ENCODE measurements at places on chromosomes 13 and 19.

GRCh38 chr19:42326969-42327368 lies 1.5 kb downstream of the MEGF8 start:
- DNase-seq, result no peak

- DNase-seq, result no peak
These were observed 58.6 kb downstream of the GADD45B start for GRCh38 chr19:2534423-2535013.

GRCh38 chr19:39935364-39935661 lies 879 bp upstream of the FCGBP start:
- DNase-seq, result no peak

- no peak for DNase-seq
These were observed 57.4 kb upstream of the FLT1 start for GRCh38 chr13:28552288-28552687.

GRCh38 chr19:647566-648284 lies 8.0 kb downstream of the FGF22 start:
- no peak for DNase-seq

DNA sequence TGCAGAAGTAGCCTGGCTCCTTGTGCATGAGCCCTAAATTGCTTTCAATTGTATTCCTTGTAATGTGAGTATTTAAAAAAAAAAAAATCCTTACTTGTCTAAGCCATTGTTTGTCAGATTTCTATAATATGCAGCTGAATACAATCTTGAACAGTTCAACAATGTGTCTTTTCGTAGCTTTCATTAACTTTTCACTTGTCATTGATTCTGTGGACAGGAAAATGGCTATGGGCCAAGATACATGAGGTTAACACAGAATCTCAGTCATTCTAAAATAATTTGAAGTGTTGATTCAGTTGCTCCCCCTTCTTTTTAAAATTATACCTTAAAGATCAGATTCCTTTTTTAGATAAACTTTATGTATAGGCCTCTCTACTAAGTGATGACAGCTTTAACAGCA lies 395.8 kb upstream of the KLF12 start:
- no peak for DNase-seq

- no peak for DNase-seq
These were observed 68.2 kb downstream of the OXGR1 start for GRCh38 chr13:96925916-96926628.

DNA sequence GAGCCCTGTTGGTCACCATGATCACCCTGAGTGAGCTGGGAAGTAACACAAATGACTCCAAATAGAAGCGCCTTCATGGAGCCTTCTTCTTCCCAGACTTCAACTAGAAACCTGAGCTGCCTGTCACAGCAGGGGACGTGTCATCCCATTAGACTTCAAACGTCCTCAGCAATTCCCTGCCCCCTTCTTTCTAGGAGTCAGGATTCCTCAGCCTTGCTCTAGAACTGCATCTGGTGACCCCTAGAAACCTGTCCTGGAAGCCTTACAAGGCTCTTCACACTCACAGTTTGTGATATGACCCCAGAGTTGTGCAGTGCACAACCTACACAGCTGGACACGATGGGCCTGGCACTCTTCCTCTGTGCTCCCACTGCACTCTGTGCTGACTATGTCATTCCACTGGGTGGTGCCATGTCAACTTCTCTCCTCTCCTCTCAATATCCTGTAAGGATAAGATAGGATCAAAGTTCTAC lies 23.6 kb upstream of the TTYH1 start:
- no peak for DNase-seq

DNA sequence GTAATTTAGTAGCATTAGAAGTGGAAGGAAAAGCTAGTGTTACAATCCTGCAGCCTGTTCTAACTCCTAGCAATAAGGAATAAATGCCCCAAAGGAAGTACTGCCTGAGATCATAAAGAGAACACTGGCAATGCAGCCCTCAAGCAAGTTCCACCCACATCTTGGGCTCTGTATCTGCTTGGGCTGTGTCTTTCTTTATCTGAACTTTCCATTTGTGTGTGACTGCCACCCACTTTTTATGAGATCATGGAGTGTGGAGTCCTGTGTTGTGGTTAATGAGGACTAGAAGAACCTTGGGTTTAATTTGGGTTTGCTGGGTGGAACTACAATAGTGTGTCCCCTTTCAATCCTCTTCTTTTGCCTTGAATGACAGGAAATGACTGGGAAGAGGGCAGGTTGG lies 38.2 kb downstream of the RFXAP start:
- DNase-seq, result no peak

- no peak for DNase-seq
These were observed 1.3 kb downstream of the SELENOV start for GRCh38 chr19:39516270-39516669.

DNA sequence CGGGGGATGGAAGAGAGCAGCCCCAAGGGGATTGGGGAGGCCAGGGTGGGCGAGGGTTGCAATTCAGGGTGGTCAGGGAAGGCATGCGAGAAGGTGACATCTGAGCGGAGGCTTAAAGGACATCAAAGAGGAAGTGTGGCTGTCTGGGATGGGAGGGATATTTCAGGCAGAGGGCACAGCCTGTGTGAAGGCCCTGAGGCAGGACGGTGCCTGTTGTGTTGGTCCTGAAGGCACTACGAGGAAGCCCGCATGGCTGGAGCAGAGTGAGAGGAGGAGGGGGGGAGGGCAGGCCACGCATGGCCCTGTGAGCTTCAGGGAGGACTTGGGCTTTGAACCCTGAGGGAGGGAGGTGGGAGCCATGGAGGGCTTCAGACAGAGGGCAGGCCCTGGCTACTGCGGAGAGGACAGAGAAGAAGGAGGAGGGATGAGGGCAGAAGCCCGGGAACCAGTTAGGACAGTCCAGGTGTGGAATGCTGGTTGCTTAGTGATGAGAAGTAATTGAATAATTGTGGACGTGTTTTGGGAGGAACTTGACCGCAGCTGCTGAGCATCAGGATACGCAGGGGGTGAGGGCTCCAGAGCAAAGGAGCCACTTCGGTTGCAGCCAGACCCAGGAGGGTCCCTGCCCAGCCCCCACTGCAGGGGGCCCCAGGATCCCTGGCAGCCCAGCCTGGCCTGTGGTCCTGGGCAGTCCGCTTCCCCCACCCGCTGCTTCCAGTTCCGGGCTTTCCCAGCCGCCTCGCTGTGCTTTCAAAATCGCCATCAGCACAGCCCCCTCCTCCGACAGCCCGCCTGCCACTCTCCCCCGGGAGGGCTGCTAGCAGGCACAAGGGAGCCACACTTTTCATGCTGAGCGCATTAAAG lies 6.2 kb downstream of the TLE6 start:
- DNase-seq, result peak; percentile 30

GRCh38 chr19:3785938-3786824 lies at the start of gene MATK:
TSS of gene MATK (minus strand) at chr19:3786381. CDS start at chr19:3785135, 1,246 bp downstream.
- no peak for DNase-seq

DNA sequence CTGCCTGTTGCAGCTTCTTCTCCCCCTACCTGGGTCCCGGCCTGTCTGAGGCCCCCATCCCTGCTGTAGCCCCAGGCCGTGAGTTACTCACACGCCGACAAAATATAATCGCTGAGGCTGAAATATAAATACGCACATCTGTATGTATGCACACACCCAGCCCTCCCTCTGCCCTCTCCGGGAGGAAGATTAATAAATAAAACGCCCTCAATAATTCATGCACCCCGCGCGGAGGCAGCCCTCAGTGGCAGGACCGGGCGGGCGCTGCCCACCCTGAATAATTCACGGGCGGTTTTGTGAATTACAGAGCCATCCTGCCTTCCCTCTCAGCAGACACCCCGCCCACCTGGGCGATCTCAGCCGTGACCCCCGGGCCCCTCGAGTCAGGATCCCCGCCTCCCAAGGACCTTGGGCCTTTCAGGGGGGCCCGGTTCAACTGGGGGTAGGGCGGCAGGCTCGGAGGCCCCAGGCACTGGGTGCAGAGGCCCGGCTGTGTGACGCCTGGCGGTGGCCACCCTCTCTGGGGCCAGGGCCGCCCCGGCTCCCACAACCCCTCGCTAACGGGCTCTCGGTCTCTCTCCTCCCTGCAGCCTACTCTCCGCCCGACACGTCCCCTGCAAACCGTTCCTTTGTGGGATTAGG lies 24.2 kb downstream of the SMIM24 start:
- DNase-seq, result no peak

DNA sequence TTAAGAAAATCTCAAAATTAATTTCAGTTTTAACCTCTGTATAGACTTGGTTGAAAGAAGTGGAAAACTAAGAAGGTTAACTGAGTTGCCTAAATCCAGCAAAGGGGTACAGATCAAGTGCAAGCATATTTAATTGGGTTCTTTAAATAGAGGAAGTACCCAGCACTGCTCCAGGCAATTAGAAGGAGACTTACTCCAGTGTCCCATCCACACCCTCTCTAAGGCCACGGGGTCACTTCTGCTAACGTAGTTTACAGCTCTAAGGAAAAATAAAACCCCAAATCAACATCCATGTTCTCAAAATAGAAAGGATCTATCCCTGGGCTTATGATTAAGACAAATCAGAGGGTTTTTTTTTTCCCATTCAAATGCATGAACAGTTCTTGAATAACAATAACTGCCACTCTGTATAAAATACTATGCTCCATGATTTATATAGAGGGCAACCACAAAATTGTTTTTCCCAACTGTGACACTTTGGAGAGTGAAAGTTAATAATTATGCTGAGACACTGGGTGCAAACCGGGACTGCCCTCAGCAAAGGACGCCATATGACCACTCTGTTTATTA lies 4.6 kb downstream of the FRY start:
- DNase-seq, result peak; percentile 27

- DNase-seq, result peak; percentile 29
These were observed 677 bp downstream of the TGDS start for GRCh38 chr13:94595001-94595949.

- no peak for DNase-seq
These were observed 196.3 kb downstream of the LHFPL6 start for GRCh38 chr13:39406688-39407087.

- no peak for DNase-seq
These were observed 237.3 kb upstream of the GPC6 start for GRCh38 chr13:92989301-92989700.

DNA sequence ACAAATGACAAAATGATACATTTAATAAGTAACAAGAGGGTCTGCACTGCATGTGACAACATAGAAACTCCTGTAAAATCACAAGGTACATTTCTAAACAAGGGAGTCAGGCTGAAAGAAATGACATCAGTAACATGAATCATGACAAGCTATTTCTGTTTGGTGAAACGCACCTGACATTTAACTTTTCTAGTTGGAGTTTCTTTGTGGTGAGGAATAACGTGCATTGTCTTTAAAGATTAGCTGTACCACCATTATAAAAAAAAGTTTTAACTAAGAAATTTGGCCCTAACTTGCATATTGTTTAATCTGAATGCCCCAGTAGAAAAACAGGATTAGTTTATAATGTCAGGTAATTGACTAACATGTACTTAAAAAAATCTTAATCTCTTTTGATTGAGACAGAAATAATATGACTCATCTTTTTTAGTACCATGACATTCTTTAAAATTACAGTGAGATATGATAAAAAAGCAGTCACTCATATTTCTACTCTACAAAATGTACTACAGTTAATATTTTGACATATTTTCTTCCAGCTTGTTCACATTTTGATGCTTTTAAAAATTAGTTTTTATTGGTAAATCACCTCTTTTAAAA lies 418.2 kb downstream of the KLF12 start:
- DNase-seq, result no peak

DNA sequence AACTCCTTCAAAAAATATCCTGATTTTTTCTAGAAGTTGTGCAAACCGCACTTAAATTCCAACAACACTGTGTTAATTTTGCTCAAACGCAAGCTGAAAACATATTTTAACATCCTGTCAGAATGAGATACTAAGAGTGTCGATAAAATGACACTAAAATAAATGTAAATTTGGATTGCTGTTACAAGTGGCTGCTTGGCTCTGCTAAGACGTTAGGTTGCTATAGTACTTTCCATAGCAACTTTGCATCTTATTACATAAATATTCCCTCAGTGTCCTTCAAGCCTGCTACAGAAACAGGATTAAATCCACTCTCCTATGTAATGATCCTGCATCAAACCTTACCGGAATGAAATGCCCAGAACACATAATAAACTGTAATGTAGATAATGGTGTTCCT lies 292.1 kb downstream of the DNAJC15 start:
- DNase-seq, result no peak

DNA sequence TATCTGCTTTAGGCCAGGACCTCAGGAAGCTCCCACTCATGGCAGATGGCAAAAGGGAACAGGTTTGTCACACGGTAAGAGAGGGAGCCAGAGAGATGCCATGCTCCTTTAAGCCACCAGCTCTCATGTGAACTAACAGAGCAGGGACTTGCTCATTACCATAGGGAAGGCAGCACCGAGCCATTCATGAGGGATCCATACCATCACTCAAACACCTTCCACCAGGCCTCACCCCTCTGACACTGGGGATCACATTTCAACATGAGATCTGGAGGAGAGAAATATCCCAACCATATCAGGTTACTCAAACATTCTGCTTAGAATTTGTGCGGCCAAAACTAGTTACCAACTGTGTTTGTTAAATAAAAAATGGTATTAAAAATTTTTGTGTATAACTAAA lies 427.0 kb downstream of the UQCRFS1 start:
- DNase-seq, result no peak

GRCh38 chr19:13770013-13770635 lies 4.1 kb upstream of the C19orf53 start:
- no peak for DNase-seq

GRCh38 chr19:56980906-56981305 lies 138.9 kb upstream of the USP29 start:
- no peak for DNase-seq

DNA sequence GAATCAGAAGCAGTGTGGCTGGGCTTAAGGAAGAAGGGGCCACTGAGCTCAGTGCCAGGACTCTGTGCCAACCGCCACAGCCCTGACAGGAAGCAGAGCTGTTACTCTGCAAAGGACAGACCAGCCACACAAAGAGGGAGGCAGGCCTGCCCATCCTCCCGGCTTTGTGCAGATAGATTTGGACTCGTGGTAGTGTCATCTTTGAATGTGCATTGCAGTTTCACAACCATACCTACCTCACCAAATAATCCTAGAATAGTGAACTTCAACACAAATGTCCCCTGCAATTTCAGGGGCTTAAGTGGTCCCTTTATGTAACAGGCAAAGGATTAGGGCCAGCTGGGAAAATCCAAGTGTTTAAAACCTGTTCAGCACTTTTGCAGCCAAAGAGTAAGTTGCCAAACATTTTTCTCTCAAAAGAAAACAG lies 55.1 kb upstream of the CLDN10 start:
- DNase-seq, result no peak

DNA sequence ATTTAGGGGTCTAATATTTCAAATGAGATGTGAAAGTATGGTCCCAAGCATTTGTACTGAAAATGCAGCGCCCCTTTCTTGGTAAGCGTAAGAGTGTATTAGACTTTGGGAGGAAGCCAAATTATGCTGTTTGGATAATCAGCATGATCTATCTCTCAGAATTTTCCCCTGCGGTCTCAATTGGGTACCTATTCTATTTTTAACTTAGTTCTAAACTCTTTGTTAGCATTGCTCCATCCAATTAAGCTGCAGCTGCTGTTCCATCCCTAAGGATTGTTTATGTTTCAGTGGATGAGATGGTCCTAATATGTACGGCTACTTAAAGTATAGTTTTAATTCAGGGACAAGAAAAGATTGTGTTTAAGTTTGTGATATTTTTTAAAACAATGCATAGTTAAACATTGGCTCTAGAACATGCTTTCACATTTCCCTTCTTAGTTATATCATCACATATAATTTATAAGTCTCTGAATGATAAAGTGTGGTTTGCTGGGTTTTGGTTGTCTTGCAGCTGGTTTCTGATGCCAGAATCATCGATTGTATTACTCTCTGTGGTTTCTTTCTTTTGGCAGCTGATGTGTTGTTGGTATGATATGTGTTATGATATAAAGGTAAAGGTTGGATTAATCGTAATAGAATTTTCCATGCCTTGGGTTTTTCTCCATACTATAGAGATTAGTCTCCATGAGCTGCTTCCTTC lies 15.0 kb downstream of the POLR1D start:
- no peak for DNase-seq

Measured in transverse colon (tissue), 4 donors.